ENCODE measurements at places on chromosomes 3 and 15. TPM values are rescaled to one million over a fixed set of nuclear protein-coding genes. Genes with fewer than 3 reads are reported as not detected.

Gene PTH1R
- total RNA-seq, result not detected

Gene MOBP
- total RNA-seq, result not detected

Gene LRRC31
- not detected for total RNA-seq

Gene IQCH
- 2.3 TPM for total RNA-seq

Gene CLEC3B
- total RNA-seq, result 1.4 TPM

DNA sequence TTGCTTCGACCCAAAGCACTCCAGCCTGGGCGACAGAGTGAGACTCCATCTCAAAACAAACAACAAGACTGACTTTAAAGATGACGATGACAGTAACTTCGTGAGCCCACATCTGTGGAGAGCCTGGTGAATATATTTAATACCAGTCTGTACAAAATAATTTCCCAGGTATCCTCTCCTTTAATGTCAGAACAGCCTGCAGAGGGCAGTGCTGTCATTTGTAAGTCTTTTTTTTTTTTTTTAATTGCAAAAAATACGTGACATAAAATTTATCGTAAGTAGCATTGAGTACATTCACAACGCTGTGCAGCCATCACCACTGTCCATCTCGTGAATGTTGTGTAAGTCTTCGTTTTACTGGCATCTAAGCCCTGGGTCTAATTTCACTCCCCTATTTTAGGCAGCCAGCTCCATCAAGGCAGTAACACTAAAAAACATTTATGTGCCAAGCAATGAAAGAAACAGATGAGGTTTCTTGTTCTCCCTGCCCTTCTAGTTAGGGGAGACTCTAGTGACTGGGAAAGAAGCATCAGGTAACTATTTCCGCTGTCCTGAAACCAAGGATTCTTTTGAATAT lies 1.4 kb downstream of the HTD2 start:
- peaks cover 5% of the 10 kb centered on the region for H3K27me3 ChIP-seq
- peaks cover 24% of the 10 kb centered on the region for H3K4me1 ChIP-seq

DNA sequence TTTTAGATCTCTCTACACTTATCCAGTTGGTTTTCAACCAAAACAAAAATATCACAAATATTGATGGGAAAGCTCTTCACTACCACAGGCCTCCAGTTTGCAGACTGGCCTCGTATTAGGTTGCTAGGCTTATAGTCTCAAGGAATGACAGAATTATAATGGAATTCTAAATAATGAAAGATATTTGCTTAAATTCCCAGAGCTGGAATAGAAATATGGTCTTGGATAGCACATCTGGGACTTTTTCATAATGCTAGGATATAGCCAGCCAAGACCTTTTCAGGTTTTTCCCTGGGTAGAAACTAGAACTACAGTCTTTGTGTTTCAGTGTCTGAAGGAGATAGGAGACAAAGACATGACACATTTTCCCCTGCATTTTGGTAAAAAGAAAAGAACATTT lies 121.9 kb upstream of the STAC start:
- H3K36me3 ChIP-seq, result no peaks in the 10 kb centered on the region
- no peak for DNase-seq

DNA sequence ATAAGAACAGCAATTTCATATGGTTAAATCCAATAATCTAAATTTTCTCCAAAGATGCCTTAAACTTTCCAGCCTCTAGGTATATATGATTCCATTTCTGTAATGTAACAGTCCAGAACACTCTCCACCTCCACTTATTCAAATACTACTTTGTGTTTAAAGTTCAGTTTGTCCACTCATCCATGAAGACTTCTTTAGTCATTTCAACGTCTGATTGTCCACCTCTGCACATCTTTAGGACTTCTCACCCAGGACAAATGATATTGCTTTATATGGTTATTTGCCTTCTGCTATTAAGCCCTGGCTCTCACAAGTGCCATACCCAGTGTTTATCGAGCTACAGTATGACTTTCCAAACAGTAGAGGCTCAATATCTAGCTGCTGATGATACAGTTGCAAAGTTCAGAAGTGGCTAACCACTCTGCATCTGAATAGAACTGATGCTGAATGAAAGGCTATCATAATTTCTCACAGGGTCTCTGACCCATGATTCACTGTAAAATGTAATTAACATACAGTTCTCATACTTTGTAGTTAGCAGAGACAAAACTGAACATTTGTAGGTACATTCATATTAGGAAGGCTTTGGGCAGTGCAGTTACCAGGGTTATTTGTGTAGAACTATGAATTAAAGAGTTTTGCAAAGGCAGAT lies 93.7 kb upstream of the MBNL1 start:
- DNase-seq, result no peak
- H3K4me1 ChIP-seq, result peaks cover 60% of the 10 kb centered on the region
- H3K4me3 ChIP-seq, result peak overlapping the region; percentile 69
- H3K27ac ChIP-seq, result peak overlapping the region; percentile 72
- no peaks in the 10 kb centered on the region for H3K27me3 ChIP-seq

GRCh38 chr3:105876780-105877327 lies 8.0 kb upstream of the CBLB start:
- H3K4me1 ChIP-seq, result peaks cover 27% of the 10 kb centered on the region
- H3K36me3 ChIP-seq, result no peaks in the 10 kb centered on the region
- no peaks in the 10 kb centered on the region for H3K27me3 ChIP-seq
- DNase-seq, result no peak
- H3K27ac ChIP-seq, result no peak overlapping the region

DNA sequence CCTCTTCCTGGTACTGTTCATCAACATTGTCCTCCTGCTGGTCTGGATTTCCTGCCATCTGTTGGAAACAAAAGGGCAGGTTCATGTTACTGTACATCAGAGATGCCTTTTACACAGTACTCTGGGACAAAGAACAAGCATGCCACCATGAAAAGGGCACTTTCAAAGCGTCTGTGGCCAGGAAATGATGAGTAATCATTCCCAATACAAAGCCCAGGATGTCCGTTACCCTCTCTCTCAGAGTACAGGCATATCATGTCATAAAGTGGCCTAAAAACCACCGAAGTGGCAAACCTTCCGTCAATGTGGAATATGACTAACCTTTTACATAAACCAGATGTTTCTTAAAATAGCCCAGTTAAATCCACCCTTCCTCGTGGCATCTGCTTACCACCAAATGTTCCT lies 71.2 kb downstream of the GOLIM4 start:
- H3K27me3 ChIP-seq, result no peaks in the 10 kb centered on the region
- H3K4me1 ChIP-seq, result peaks cover 34% of the 10 kb centered on the region
- H3K36me3 ChIP-seq, result peaks cover 68% of the 10 kb centered on the region
- H3K27ac ChIP-seq, result peak overlapping the region; percentile 96

- peaks cover 1% of the 10 kb centered on the region for H3K27me3 ChIP-seq
- peaks cover 5% of the 10 kb centered on the region for H3K4me1 ChIP-seq
- H3K27ac ChIP-seq, result no peak overlapping the region
These were observed 109.0 kb upstream of the TBL1XR1 start for GRCh38 chr3:177306252-177306651.

DNA sequence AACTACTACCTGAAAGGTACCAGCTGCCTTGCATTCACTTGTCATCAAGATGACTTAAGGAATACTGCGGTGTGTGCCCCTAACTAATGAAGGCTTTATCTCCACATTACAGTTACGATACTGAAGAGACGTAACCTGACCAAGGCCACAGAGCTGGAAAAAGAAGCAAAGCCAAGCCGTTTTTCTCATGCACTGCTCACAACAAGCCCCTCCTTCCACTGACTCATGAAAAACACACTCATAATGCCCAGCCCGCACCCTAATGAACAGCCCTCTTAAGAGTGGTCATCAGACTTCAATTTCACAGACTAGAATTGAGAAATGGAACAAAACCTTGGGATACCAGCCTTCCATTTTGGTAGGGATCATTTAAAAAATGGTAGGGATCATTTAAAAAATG lies 11.6 kb downstream of the PSMD6 start:
- H3K36me3 ChIP-seq, result peaks cover 52% of the 10 kb centered on the region
- H3K27ac ChIP-seq, result peak overlapping the region; percentile 60
- peaks cover 44% of the 10 kb centered on the region for H3K4me1 ChIP-seq
- H3K27me3 ChIP-seq, result 0 out of 2 replicates have a peak, but pooled peaks cover 2% of the 10 kb centered on the region
- H3K4me3 ChIP-seq, result no peak overlapping the region
- DNase-seq, result peak; percentile 55

- peak; percentile 62 for DNase-seq
- peaks cover 63% of the 10 kb centered on the region for H3K4me1 ChIP-seq
- H3K27ac ChIP-seq, result peak overlapping the region; percentile 92
- H3K36me3 ChIP-seq, result peaks cover 46% of the 10 kb centered on the region
- peak overlapping the region; percentile 61 for H3K4me3 ChIP-seq
These were observed 31.5 kb upstream of the LDHAL6B start for GRCh38 chr15:59174835-59175831.

DNA sequence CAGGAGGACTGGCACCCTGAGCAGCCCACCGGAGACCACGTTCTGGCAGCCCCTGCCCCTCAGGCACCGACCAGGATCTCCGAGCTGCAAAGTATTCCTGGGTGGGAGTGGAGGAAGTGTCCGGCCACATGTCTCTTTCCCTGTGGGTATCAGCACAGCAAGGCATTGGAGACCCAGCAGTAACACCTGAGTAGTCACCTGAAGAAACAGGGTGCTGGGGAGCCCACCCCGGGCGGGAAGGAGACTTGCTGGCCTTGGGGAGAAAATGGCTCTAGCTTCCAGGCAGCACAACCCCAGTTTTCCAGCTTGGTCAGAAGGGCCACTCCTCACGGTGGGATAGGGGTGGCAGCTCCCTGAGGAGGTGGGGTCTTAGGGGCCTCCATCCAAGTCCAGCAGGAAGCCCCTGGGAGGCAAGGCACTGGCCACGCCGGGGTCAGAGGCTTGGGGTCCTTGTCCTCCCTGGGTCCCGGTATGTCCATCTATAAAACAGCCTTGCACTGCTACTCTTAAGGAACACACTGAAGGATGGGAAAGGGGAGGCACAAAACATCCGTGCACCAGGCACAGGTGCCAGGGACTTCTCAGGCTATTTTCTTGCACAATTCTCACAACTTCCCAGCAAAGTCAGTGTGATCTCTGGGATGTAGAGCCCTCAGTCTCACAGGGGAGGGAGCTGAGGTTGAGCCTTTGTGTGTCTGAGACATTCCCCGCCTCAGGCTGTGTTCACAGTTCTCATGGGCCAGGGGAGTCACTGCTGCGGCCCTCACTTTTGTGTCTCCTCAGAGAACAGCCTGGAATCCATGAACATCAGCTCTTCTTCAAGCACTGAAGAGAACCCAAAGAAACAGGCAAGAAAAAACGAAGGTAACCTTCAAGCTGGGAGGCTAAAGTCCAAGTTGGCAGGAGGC lies 11.9 kb downstream of the CFAP100 start:
- no peaks in the 10 kb centered on the region for H3K36me3 ChIP-seq
- no peaks in the 10 kb centered on the region for H3K4me1 ChIP-seq
- peaks cover 65% of the 10 kb centered on the region for H3K27me3 ChIP-seq
- H3K4me3 ChIP-seq, result no peak overlapping the region

DNA sequence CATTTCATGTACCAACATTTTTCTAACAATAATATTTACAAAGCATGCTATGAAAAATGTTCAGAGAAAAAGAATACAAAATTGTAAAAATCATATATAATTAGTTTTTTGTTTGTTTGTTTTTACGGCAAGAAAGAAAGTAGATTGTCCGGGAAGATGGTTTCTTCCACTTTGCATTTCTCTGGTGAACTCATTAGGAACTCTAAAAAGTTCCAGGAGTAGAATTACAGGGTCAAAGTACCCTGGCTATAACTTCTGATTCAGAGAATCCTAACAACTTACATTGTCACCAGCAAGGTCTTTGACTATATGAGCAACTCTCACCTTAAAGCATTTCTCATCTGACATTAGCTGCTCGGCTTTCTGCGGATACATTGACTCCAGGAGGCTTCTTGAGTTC lies 196.7 kb downstream of the PDE8A start:
- H3K27ac ChIP-seq, result no peak overlapping the region
- H3K4me1 ChIP-seq, result peaks cover 16% of the 10 kb centered on the region
- DNase-seq, result no peak
- H3K27me3 ChIP-seq, result peaks cover 7% of the 10 kb centered on the region
- H3K4me3 ChIP-seq, result no peak overlapping the region

DNA sequence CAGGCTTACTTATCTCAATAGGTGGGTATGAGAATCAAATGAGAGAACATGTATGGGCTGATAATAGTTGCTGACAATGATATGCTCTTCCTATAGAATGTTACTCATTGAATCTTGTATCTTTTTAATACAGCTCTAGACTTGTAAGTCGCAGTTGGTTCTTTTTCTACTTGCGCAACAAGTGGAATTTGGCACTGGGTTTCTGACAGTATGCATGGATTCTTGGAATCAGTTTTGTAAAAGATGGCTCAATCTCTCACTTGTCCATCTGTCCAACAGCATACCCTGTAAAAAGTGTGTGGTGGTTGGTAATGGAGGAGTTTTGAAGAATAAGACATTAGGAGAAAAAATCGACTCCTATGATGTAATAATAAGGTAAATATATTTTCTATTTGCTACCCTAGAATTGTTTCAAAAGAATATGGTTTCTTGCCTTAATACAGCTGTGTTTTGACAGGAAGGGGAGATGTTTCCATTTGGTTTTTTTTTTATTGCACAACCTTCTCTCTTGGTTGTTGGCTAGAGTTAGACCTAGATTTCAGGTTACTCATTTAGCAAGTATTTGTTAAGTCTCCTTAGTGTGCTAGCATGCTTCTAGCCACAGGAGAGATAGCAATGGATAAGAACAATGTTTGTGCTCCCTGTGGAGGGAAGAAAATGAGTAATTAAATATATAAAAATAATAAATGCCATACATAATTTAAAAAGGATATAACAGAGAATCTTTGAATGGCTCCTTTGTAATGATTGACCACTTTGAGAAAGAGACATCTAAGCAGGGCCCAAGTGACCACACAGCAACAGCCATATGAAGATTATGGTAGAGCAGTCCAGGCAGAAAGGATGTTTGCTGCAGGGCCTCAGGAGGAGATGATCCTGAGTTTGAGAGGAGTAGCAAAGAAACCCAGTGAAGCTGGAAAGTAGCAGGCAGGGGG lies 21.8 kb downstream of the ST3GAL6 start:
- no peaks in the 10 kb centered on the region for H3K36me3 ChIP-seq
- peaks cover 5% of the 10 kb centered on the region for H3K27me3 ChIP-seq
- peaks cover 43% of the 10 kb centered on the region for H3K4me1 ChIP-seq
- peak; percentile 84 for DNase-seq

DNA sequence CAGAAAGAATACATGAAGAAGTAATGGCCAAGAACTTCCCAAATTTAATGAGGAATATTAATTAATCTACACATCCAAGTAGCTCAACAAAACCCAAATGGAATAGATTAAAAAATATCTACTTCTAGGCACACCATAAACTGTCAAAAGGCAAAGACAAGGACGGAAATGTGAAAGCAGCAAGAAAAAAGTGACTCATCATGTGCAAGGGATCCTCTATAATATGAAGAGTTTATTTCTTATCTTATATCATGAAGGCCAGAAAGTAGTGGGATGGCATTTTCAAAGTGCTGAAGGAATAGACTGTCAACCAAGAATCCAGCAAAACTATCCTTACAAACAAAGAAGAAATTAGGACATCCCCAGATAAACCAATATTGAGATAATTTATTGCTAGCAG lies 73.9 kb upstream of the PRICKLE2 start:
- H3K36me3 ChIP-seq, result peaks cover 10% of the 10 kb centered on the region
- H3K27me3 ChIP-seq, result no peaks in the 10 kb centered on the region
- H3K4me3 ChIP-seq, result no peak overlapping the region
- peaks cover 40% of the 10 kb centered on the region for H3K4me1 ChIP-seq

- no peak for DNase-seq
- no peaks in the 10 kb centered on the region for H3K4me1 ChIP-seq
- peaks cover 11% of the 10 kb centered on the region for H3K27me3 ChIP-seq
- H3K4me3 ChIP-seq, result no peak overlapping the region
- H3K27ac ChIP-seq, result no peak overlapping the region
These were observed 167.0 kb downstream of the EBLN2 start for GRCh38 chr3:73228437-73228836.

Measured in HFFc6 (cell line).